ENCODE measurements at places on chromosomes 16 and 17.

- DNase-seq, result no peak
These were observed 77.6 kb downstream of the CCDC182 start for GRCh38 chr17:57667461-57667923.

GRCh38 chr16:69318911-69319289 lies 7.8 kb downstream of the VPS4A start:
- no peak for DNase-seq

GRCh38 chr16:68319185-68319908 lies 8.5 kb downstream of the PRMT7 start:
- no peak for DNase-seq

- DNase-seq, result no peak
These were observed 197.3 kb downstream of the SOX9 start for GRCh38 chr17:72318131-72318530.

DNA sequence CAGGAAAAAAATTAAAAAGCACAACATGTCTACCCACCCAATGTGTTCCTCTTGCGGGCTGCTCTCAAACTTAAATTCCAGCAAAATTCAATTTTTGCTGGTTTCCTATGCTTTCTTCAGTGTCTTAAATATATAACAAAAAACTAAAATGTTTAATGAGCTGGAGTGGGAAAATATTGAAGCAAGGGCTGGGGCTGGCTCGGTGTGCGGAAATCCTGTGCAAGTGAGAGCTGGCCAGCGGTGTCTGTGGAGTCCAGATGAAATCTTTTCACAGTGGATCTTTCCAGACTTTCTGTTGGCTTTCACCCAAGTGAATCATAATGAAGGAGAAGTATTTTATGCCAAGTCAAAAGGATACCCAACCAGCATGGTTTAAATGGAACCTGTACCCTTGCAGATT lies 1733.6 kb downstream of the TP53TG3F start:
- DNase-seq, result no peak

GRCh38 chr16:1398826-1399581 lies 15.5 kb downstream of the UNKL start:
- no peak for DNase-seq

GRCh38 chr16:15765880-15766279 lies 90.9 kb downstream of the MYH11 start:
- DNase-seq, result no peak

GRCh38 chr16:19940195-19940594 lies 55.5 kb upstream of the GPRC5B start:
- DNase-seq, result no peak

GRCh38 chr16:57485091-57485915 lies 990 bp downstream of the DOK4 start:
- DNase-seq, result no peak

DNA sequence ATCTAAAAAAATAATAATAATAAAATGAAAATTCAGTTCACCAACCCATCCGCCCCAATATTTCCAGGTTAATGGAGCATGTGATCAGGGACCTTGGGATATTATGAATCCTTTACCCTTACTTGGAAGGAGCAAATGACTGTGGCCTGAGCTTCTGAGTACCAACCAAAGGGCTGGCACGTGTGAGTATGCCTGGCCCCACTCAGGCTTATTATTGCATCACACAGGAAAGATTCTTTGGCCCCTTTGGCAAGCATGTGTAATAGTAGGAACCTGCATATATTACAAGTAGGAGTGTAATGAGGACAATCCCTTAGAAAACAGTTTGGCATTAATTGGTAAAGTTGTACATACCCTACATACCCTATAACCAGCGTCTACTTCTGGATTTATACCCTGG lies 7.2 kb upstream of the C17orf78 start:
- DNase-seq, result no peak

DNA sequence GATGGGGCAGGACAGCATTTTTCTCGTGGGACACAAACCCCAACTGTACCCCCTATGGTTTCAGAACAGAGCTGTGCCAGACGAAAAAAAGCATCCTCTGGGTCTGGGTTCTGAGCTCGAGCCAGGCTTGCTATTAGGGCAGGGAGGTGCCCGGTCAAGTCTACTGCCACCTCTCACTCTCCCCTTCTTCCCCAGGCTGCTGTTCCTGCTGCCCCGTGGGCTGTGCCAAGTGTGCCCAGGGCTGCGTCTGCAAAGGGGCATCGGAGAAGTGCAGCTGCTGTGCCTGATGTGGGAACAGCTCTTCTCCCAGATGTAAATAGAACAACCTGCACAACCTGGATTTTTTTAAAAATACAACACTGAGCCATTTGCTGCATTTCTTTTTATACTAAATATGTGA lies 1.1 kb downstream of the MT1E start:
- DNase-seq, result no peak

GRCh38 chr16:50972876-50973275 lies 178.2 kb downstream of the SALL1 start:
- DNase-seq, result no peak

- no peak for DNase-seq
These were observed 349.4 kb downstream of the SLC39A11 start for GRCh38 chr17:72743037-72743467.

DNA sequence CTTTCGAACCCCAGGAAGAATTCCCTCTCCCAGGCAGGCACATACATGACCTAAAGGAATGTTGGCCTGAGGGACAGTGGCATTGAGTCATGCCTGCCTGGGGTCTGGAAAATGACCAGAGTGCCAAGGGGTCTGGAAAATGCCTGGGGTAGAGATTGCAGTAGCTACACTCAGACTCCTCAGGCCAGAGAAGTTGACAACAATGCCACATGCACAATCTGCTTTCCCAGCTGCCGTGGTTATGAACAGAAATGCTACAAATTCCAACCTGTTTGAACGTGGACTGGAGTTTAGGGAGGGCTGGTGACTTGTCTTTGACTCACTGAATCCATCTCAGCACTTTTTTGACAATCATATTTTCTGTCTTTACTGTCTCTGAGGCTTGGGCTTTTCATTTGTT lies 250.0 kb downstream of the ABCC12 start:
- DNase-seq, result no peak

DNA sequence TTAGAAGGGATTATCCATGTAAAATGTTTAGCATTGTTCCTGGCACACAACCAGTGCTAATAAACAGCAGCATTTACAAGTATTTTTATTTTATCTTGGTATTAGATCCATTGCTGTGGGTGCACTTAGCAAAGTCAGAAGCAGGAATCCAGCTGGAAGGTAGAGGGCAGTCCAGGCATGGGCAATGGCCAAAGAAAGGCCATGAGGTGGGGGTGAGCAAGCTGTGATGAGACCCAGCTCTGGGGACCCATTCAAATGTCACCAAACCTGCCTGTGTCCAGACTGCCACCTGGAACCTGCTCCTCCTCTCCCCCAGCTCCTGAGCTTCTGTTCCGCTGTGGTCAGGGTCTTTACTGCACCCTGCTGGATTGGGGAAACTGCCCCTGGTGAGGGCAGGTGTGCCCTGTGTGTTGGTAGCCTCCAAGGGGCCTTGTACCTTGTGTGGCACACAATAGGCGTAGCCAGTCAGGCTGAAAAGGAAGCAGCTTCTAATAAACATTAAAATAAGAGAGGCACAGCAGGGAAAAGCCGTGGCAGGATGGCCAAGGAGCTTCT lies 118.0 kb upstream of the CRHR1 start:
- no peak for DNase-seq

DNA sequence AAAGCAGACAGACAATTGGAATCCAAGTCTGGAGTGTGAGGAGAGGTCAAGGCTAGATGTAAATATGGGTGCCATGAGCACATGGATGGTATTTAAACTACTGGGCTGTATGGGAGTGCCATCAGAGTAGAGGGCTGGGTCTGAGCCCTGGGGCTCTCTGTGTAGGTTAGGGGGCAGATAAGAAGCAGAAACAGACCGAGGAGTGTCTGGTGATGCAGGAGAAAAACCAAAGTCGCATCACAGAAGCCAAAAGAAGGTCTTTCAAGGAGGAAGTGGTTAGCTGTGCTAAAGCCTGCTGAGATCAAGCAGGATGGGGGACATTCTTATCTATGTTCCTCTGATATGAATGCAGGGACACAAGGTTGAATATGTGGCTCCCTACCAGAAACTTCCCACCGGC lies 1.9 kb downstream of the TSEN54 start:
- peak; percentile 78 for DNase-seq

DNA sequence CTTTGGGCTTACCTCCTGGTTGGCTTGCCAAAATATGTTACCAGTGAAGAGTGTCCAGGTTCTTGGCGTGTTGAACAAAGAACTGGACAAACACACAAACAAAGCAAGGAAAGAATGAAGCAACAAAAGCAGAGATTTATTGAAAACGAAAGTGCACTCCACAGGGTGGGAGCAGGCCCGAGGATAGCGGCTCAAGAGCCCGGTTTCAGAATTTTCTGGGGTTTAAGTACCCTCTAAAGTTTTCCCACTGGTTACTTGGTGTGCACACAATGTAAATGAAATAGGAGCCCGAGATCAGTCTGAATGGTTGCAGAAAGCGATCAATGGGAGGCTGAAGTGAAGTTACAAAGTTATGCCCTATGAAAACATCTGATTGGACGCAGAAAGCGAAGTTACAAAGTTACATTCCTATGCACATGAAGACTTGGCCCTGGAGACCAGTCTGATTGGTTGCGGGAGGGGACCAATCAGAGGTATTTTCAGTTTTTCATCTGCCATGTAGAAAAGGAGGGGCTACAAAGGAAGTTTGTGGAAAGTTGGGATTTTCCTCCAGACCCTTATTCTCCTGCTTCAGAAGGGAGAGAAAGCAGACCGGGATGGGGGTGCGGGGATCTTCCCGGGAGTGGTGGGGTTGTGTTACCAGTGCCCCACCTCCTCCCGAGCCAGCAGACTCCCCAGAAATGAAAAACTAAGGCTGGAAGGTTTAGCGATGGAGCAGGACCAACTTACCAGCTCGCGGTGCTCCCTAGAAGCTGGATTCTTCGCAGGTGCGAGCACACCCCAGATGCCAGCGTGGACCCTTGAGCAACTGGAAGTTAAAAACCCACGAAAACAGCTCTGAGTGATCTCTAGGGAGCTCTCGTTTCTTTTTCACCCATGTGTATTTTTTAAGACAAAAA lies at the start of gene SLFN12:
TSS of gene SLFN12 (minus strand) at position 325 of the 899 bp plus-strand sequence. CDS start 9,472 bp downstream, outside the sequence.
- DNase-seq, result no peak

GRCh38 chr17:811051-811784 lies 29.1 kb downstream of the MRM3 start:
- no peak for DNase-seq

DNA sequence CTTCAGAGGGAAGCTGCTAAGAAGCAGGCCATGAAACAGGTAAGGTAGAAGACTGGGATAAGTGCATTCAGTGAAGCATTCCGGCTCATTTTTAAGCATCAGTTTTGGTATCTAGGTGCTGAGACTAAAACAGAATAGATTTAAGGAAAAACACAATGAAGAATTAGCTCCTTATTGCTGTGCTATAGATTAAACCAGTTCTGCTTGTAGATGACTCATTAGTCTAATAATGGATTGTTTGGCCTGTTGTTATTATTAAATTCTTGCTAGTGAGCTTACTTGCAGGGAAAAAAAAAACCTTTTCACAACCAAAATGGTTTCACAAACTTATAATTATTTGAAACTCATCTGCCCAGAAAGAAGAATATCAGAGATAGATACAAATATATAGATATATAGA lies 55.9 kb downstream of the NSRP1 start:
- no peak for DNase-seq

DNA sequence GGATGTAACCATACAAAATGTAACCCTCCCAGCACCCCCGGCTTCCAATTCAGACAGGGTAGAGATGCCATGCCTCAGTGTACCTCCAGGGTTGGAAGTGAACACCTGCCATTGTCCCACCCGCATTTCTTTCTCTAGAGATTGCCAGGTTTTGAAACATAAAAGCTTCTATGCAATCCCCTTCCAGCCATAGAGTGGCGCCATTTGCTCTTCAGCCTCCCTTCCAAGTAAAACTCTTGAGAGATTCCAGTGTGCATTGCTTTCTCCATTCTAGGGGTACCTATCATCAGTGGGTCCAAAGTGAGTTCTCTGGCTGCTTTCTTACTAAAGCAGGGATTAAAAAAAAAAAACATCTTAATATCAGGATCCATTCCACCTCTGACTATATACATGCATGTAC lies 133.1 kb upstream of the RPL38 start:
- DNase-seq, result no peak

GRCh38 chr16:3348547-3349167 lies 7.0 kb upstream of the OR2C1 start:
- DNase-seq, result no peak

GRCh38 chr17:65054602-65055001 lies 1.9 kb downstream of the GNA13 start:
- DNase-seq, result no peak

DNA sequence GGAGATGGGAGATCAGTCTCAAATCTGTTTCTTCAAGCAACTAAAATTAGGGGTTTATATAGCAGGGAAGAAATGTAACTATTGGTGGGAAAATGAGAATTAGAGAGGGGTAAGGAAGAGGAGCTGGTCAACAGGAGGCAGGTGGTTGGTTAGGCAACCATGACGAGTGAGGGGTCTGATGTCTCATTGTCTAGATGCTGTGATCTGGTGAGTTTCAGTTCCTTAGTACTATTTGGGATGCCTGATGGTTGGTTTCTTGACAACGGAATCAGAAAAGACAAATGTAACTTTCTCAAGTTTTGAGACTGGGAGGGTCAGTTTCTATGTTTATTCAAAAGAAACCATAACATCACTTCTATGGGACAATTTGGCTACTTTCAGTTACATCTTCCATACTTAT lies 415.3 kb upstream of the C16orf82 start:
- DNase-seq, result no peak

DNA sequence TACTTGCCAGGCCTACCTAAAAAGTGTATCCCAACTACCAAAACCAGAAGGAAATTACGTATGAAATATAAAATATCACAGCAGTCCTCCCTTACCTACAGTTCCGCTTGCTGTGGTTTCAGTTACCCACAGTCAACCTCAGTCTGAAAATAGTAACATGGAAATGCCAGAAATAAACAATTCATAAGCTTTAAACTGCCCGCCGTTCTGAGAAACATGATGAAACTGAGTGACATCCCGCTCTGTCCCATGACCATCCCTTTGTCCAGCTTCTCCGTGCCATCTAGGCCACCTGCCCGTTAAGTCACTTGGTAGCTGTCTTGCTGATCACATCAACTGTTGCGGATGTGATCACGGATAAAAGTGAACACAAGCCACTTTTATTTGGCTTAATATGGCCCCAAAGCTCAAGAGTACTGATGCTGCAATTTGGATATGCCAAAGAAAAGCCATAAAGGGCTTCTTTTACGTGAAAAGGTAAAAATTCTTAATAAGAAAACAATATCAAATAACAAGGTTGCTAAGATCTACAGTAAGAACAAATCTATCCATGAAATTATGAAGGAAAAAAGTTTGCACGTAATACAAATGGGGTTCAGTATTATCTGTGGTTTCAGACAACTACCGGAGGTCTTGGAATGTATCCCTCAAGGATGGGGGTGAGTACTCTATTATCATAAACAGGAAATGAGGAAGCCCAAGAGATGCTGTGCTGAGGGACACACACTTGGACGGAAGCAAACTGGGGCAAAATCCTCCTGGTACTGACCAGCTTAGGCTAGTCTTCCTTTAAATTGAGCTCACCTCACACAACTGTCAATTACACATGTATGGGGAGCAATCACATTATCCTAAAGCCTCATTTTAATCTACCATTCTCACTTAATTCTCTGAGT lies 8.2 kb downstream of the USP22 start:
- DNase-seq, result no peak

- DNase-seq, result no peak
These were observed 999 bp downstream of the MARF1 start for GRCh38 chr16:15641753-15642556.

Measured in CMK (cell line).